ENCODE measurements at places on chromosomes 16 and 17. TPM values are rescaled to one million over a fixed set of nuclear protein-coding genes. Genes with fewer than 3 reads are reported as not detected.
A peak's percentile ranks its signal among the peaks of the same experiment; 100 is the strongest.

GRCh38 chr17:82345151-82345976, 11.8 kb upstream of the SECTM1 start:
- peak; percentile 46 for DNase-seq

GRCh38 chr17:48576479-48577309, 1.5 kb downstream of the HOXB4 start:
- no peak for DNase-seq

- no peak for DNase-seq
Measured at GRCh38 chr16:49183911-49184310, 97.7 kb downstream of the CBLN1 start.

- no peak for DNase-seq
Measured at GRCh38 chr17:42221886-42222745, 27.8 kb upstream of the GHDC start.

DNA sequence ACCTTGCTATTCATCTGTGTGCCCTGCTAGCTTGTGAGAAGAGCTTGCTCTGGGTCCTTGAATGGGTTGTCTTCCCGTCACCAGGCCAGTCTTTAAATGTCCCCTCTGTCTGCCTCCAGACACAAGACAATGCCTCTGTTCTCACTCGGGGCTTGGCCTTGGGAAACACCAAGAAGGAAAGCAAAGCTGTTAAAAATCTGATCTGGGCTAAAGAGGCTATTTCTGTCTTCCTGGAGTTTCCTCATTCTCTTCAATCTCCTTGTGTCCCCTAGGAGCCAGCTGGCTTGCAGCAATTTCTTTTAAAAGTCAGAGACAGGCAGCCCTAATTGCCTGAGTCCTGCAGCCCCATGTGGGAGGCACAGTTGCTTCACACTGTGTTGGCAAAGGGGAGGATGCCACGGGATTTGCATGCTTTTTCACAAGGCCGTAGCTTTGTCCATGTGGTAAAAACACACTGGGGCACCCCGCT, 2.5 kb downstream of the DNAI2 start:
- DNase-seq: no peak

DNA sequence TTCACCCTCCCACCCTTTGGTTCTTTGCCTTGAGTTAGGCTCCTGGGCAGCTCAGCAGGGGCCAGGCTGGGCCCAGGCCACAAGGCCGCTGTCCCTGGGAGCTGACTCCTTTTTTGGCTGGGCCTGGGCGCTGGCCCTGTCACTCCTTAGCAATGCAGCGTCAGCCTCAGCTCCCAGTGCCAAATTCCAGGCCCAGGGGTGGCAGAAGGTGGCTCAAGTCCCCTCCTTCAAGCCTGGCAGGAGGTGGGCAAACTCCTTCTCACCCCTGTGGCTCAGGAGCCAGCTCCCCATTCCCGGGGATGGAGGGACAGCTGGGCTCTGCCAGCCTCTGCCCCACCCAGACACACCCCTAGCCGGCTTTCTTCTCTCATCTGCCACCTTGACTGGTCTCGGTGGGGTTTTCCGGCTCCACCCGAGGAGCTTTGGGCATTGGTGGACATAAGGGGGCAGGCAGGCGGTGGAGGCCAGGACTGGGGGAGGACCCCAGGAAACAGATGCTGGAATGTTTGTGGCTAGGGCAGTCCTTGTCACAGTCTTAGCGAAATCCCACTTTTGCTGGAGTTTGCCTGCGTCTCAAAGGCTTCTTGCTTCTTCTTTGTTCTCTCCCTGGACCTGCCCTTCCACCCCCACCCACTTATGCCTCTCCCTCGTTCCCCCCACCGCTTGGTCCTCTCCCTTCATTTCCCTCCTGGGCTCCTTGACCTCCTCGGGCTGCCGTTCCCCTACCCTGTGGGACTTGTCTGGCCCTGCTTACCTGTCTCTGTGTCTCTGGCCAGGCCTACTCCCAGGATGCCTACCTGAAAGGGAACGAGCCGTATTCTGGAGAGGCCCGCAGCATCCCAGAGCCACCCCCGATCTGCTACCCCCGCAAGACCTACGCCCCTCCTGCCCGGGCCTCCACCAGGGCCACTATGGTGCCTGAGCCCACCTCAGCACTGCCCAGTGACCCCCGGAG, 37.4 kb downstream of the ARHGAP23 start:
- DNase-seq: peak; percentile 84

- DNase-seq: peak; percentile 57
Measured at GRCh38 chr17:81948635-81949378, 1.8 kb upstream of the MYADML2 start.

GRCh38 chr16:30927789-30928378, 4.5 kb downstream of the FBXL19 start:
- DNase-seq: peak; percentile 70

Gene ARHGAP44
- polyA plus RNA-seq: 6.7 TPM

DNA sequence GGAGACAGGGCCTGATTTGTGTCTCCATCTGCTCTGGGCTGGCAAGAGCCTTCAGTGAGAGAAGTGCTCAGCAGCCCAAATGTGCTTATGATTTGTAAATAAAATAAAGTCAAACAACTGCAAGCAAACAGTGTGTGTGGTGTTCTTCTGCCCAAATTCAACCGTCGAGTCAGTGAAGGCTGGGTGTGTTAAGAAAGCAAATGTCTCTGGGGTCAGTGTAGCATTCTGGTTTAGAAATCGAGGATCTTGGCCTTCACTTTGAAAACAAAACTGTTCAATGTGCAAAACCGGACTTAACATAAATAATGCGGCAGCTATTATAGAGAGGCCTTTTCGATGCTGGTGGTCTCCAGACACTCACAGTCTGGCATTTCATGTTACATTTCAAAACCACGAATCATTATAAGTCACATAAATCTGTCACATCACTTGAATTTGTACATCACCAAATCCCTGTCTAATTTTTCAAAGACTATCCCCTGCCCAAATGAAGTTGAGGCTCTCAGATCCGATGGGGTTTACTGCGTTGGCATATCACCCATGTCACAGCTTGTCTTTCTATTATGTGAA, 158.6 kb upstream of the MYOCD start:
- DNase-seq: no peak

DNA sequence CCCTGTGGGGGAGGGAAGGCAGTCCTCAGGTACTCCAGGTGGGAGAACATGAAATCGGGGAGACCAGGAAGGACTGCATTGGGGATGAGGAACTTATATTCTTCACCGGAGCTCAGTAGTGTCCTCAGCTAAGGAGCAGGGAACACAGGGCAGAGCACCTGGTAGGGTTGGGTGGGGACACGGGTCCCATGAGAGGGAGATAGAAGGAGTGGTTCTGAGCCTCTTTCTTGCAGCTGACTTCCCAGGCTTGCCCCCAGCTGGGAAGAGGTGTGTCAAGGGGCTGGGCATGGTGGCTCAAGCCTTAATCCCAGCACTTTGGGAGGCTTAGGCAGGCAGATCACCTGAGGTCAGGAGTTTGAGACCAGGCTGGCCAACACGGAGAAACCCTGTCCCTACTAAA, 2.1 kb downstream of the FHOD1 start:
- no peak for DNase-seq

Gene SEC14L5
- polyA plus RNA-seq: 1.4 TPM

- DNase-seq: no peak
Measured at GRCh38 chr16:86986809-86987487, 330.2 kb downstream of the C16orf95 start.

Gene IL17C
- not detected for polyA plus RNA-seq

Measured in right cardiac atrium (tissue), 5 donors.